ENCODE measurements at places on chromosomes 1 and 21.

GRCh38 chr1:185448591-185449186 lies 131.6 kb upstream of the IVNS1ABP start:
- no peak overlapping the region for H3K27ac ChIP-seq
- H3K4me1 ChIP-seq, result peaks cover 13% of the 10 kb centered on the region
- peaks cover 3% of the 10 kb centered on the region for H3K27me3 ChIP-seq
- no peaks in the 10 kb centered on the region for H3K36me3 ChIP-seq
- H3K4me3 ChIP-seq, result no peak overlapping the region

GRCh38 chr1:61138305-61138704 lies 55.9 kb downstream of the NFIA start:
- H3K27ac ChIP-seq, result no peak overlapping the region
- H3K4me3 ChIP-seq, result no peak overlapping the region
- no peaks in the 10 kb centered on the region for H3K27me3 ChIP-seq
- peaks cover 20% of the 10 kb centered on the region for H3K4me1 ChIP-seq
- DNase-seq, result no peak

DNA sequence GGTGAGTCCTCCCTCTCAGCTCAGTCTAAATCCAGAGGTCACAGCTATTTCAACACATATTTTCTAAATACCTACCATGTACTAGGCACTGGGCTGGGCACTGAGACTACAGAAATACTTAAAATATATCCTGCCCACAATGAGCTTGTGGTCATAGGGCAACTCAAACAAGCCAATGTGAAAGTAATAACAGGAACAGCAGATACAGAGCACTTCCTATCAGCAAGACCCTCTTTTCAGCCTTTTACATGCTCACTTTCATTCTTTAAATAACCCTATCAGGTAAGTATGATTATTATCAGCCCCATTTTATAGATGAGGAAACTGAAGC lies 71.9 kb downstream of the CD34 start:
- H3K36me3 ChIP-seq, result peaks cover 55% of the 10 kb centered on the region
- DNase-seq, result no peak
- peaks cover 4% of the 10 kb centered on the region for H3K27me3 ChIP-seq
- H3K4me1 ChIP-seq, result peaks cover 47% of the 10 kb centered on the region
- no peak overlapping the region for H3K27ac ChIP-seq

- DNase-seq, result no peak
- H3K4me3 ChIP-seq, result peak overlapping the region; percentile 95
- peaks cover 18% of the 10 kb centered on the region for H3K36me3 ChIP-seq
- H3K4me1 ChIP-seq, result peaks cover 36% of the 10 kb centered on the region
- H3K27me3 ChIP-seq, result peaks cover 11% of the 10 kb centered on the region
These were observed 662 bp upstream of the LGALS8 start for GRCh38 chr1:236522937-236523703.

DNA sequence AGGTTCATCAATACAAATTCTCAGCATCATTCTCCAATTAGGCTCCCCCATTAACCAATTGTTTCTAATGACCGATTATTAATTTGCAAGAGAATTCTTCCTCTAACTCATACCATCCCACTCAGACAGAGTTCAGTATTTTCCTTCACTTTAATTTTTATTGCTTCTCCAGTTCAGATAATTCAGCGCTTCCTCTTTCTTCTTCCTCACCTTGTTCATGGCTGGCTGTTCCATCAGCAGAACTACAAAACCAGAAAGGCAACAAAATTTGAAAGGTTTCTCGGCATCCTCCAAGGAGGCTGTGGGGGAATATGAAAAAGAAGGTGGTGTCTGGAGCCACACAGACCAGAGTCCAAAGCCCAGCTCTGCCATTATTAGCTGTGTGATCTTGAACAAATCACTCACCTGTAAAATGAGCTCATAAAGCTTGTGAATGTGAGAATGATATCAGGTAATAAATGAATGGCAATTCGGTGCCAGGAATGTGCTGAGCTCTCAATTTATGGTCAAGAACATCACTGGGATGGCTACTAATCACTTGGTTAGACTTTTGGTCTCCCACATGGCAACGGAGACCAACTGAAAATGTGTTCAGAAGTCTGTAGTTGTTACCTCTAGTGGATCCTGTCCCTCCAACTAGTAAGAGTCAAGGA lies 11.7 kb upstream of the ZNF436 start:
- no peak overlapping the region for H3K4me3 ChIP-seq
- peaks cover 49% of the 10 kb centered on the region for H3K4me1 ChIP-seq
- peaks cover 3% of the 10 kb centered on the region for H3K27me3 ChIP-seq
- no peak overlapping the region for H3K27ac ChIP-seq

DNA sequence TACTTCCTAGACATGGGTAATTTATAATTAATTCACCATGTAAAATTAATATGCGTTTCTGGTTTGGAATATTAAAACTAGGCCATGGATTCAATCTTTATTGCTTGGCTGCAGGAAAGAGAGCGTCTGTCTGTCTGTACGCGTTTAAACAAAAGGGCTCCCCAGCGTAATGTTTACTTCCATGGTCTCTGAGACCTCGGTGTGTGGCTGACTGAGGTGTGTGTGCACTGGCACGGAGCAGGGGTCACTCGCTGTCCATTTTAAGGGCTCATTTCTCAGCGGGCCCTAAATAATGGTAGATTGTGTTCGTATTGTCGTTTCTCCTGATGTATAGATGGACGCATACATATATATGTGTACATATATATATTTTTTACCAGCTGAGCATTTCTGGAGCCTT lies 119.6 kb downstream of the ATG4C start:
- no peak for DNase-seq
- H3K4me1 ChIP-seq, result no peaks in the 10 kb centered on the region
- peaks cover 2% of the 10 kb centered on the region for H3K27me3 ChIP-seq

DNA sequence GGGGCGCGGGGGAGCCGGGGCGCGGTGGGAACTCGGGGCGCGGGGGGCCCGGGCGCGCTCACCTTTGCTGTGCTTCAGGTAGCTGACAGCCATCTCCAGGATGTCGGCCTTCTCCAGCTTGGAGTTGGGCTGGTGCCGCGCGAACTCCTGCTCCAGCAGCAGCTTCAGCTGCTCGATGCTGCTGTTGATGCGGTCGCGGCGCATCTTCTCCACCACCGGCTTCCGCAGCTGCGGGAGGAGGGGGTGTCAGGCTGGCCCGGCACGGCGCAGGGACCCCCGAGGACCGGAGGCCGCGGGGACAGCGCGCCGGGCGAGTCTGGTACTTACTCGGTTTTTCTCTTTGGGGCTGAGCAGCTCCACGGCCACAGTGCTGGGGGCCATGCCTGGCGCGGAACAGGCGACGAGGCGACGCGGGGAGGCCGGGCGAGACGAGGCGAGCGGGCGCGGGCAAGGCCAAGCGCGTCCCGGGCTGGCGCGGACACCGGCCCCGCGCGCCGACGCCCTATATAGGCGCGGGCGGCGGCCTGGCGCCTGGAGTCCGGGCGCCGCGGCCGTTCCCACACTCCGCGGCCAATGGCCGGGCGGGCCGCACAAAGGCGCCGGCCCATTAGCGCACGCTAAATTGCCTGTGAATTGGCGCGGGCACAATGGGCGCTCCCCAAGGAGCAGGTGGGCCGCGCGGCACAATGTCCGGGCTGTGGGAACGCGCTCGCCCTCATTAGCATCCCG lies at the start of gene HES5:
TSS of gene HES5 (minus strand) at position 480 of the 729 bp plus-strand sequence. CDS start at position 381, 99 bp downstream.
- peaks cover 2% of the 10 kb centered on the region for H3K36me3 ChIP-seq
- H3K4me1 ChIP-seq, result peaks cover 3% of the 10 kb centered on the region
- H3K27ac ChIP-seq, result no peak within 1 kb of the TSS
- no peak within 1 kb of the TSS for H3K4me3 ChIP-seq

GRCh38 chr1:3188150-3188971 lies 119.4 kb downstream of the PRDM16 start:
- DNase-seq, result no peak
- peaks cover 13% of the 10 kb centered on the region for H3K27me3 ChIP-seq
- H3K27ac ChIP-seq, result no peak overlapping the region
- H3K4me3 ChIP-seq, result no peak overlapping the region
- peaks cover 6% of the 10 kb centered on the region for H3K4me1 ChIP-seq
- peaks cover 7% of the 10 kb centered on the region for H3K36me3 ChIP-seq

GRCh38 chr1:152976688-152977087 lies 6.2 kb downstream of the SPRR4 start:
- no peaks in the 10 kb centered on the region for H3K4me1 ChIP-seq
- no peak overlapping the region for H3K27ac ChIP-seq
- no peaks in the 10 kb centered on the region for H3K36me3 ChIP-seq
- H3K27me3 ChIP-seq, result no peaks in the 10 kb centered on the region
- no peak overlapping the region for H3K4me3 ChIP-seq
- DNase-seq, result no peak

- peaks cover 15% of the 10 kb centered on the region for H3K36me3 ChIP-seq
- H3K4me1 ChIP-seq, result peaks cover 23% of the 10 kb centered on the region
- no peak for DNase-seq
- peak overlapping the region; percentile 68 for H3K27ac ChIP-seq
- H3K27me3 ChIP-seq, result peaks cover 4% of the 10 kb centered on the region
These were observed 14.1 kb downstream of the HENMT1 start for GRCh38 chr1:108646648-108647269.

- no peak overlapping the region for H3K4me3 ChIP-seq
- H3K27me3 ChIP-seq, result no peaks in the 10 kb centered on the region
- no peak overlapping the region for H3K27ac ChIP-seq
- H3K4me1 ChIP-seq, result no peaks in the 10 kb centered on the region
- DNase-seq, result no peak
- no peaks in the 10 kb centered on the region for H3K36me3 ChIP-seq
These were observed 114.4 kb upstream of the ZP4 start for GRCh38 chr1:238005116-238005515.

- peaks cover 3% of the 10 kb centered on the region for H3K27me3 ChIP-seq
- no peak overlapping the region for H3K4me3 ChIP-seq
- no peak overlapping the region for H3K27ac ChIP-seq
- H3K36me3 ChIP-seq, result no peaks in the 10 kb centered on the region
- no peak for DNase-seq
These were observed 21.1 kb upstream of the SUMO3 start for GRCh38 chr21:44838951-44839350.

DNA sequence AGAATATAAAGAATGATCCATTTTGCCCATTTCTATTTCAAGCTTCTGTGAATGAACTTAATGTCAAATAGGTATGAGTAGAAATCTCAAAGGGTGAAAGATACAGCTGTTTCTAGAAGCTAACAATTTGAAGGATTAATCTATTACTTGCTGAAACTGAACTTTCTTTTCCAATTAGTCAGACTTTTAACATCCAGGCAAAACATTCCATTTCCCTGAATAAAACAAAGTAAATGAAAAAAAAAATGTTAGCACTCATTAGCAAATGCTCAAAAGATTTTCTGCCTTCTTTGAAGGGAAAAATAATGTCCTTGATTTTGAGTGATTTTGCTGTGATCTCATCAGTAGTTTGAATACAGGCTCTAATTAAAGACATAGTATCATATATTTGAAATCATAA lies 447.6 kb upstream of the PRMT6 start:
- no peaks in the 10 kb centered on the region for H3K27me3 ChIP-seq
- H3K27ac ChIP-seq, result no peak overlapping the region
- no peak for DNase-seq
- no peak overlapping the region for H3K4me3 ChIP-seq
- no peaks in the 10 kb centered on the region for H3K36me3 ChIP-seq

DNA sequence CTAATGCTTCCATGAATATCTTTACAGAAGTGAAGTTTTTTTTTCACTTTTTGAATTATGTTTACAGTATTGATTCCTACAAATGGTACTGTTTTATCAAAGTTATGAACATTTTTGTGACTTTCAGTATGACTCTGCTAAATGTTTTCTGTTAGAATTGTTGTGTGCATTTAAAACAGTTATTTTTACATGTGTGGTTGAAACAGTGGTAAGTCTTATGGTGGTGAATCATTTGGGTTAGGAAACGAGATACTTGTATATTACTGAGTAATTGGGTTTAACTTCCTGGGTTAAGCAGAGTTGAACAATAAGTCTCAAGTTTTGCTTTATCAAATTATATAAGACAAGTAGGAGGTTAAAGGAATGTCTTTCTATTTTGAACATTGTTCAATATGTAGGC lies 66.8 kb downstream of the VPS13D start:
- H3K4me1 ChIP-seq, result no peaks in the 10 kb centered on the region
- no peak overlapping the region for H3K4me3 ChIP-seq
- peaks cover 9% of the 10 kb centered on the region for H3K36me3 ChIP-seq
- no peak overlapping the region for H3K27ac ChIP-seq
- DNase-seq, result no peak

GRCh38 chr1:54453509-54453908 lies 47.3 kb upstream of the SSBP3 start:
- no peak overlapping the region for H3K27ac ChIP-seq
- no peak for DNase-seq
- peaks cover 9% of the 10 kb centered on the region for H3K36me3 ChIP-seq
- no peak overlapping the region for H3K4me3 ChIP-seq

DNA sequence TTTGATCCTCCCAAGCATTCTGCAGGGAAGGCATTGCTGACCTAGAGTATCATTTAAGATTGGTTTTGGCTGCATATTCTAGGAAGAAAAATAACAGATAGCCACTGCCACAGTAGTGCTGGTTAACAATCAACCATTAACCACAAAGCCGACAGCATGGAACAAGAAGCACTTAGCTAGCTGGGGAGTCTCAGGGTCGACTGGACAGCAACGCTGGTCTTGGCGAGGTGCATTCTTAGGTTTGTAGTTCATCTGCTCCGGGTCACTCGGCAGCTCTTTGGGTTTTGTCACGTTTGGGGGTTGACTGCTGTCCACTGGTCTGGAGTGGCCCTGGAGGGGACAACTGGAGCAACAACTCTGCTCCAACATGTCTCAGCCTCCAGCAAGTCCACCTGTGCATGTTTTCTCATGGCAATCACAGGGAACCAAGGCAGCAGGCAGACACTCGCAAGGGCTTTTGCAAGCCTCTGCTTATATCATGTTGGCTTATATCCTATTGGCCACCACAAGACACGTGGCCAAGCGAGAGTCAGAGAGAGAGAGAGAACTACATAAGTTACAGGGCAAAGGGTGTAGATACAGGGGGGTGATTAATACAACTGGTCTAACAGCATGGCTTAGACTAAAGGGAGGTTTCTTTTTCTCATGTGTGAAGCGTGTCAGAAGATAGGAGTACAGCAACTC lies 99.5 kb downstream of the LACTBL1 start:
- no peak overlapping the region for H3K27ac ChIP-seq
- H3K4me3 ChIP-seq, result no peak overlapping the region
- peaks cover 9% of the 10 kb centered on the region for H3K36me3 ChIP-seq
- H3K27me3 ChIP-seq, result no peaks in the 10 kb centered on the region
- no peak for DNase-seq
- peaks cover 14% of the 10 kb centered on the region for H3K4me1 ChIP-seq

GRCh38 chr1:234433563-234434285 lies 45.3 kb downstream of the TARBP1 start:
- H3K4me1 ChIP-seq, result no peaks in the 10 kb centered on the region
- peaks cover 30% of the 10 kb centered on the region for H3K36me3 ChIP-seq
- H3K27me3 ChIP-seq, result no peaks in the 10 kb centered on the region
- H3K27ac ChIP-seq, result no peak overlapping the region

GRCh38 chr1:84603941-84604830 lies 29.9 kb upstream of the CTBS start:
- H3K27ac ChIP-seq, result peak overlapping the region; percentile 53
- H3K27me3 ChIP-seq, result peaks cover 8% of the 10 kb centered on the region
- H3K4me3 ChIP-seq, result no peak overlapping the region
